HepG2 (cell line): ENCODE measurements at places on chromosomes 12 and 14. TPM values are rescaled to one million over a fixed set of nuclear protein-coding genes. Genes with fewer than 3 reads are reported as not detected.

ACSS3 gene
- total RNA-seq = 86.3 and 95.7 TPM in 2 replicates

NTF3 gene
- total RNA-seq = not detected in 2 replicates

SRRM4 gene
- total RNA-seq = not detected in 2 replicates

TSPAN8 gene
- total RNA-seq = 3.2 and 3.9 TPM in 2 replicates

VRTN gene
- not detected in 2 replicates for total RNA-seq

BCL2L2 gene
- 26.6 and 28.1 TPM in 2 replicates for total RNA-seq

GPR132 gene
- total RNA-seq = not detected in 2 replicates

CLEC12A gene
- total RNA-seq = not detected in 2 replicates

CACNA1C gene
- total RNA-seq = not detected in 2 replicates

NPFF gene
- total RNA-seq = 0.51 TPM in 1 of 2 replicates, not detected in the other

MYO1H gene
- not detected in 2 replicates for total RNA-seq

IQSEC3 gene
- not detected in 2 replicates for total RNA-seq

BDKRB1 gene
- not detected in 2 replicates for total RNA-seq

SNAPC1 gene
- total RNA-seq = 8.4 and 8.5 TPM in 2 replicates

TRPV4 gene
- total RNA-seq = 0.35 and 0.66 TPM in 2 replicates

FAM90A1 gene
- not detected in 2 replicates for total RNA-seq

ACRBP gene
- total RNA-seq = not detected in 2 replicates

RFLNA gene
- not detected in 2 replicates for total RNA-seq

ANKS1B gene
- total RNA-seq = 0.15 TPM in 1 of 2 replicates, not detected in the other

LHX5 gene
- not detected in 2 replicates for total RNA-seq

C12orf54 gene
- total RNA-seq = not detected in 2 replicates

ACSM4 gene
- not detected in 2 replicates for total RNA-seq

LMNTD1 gene
- total RNA-seq = not detected in 2 replicates

SLCO1C1 gene
- total RNA-seq = not detected in 2 replicates

CLMN gene
- total RNA-seq = 15.1 and 16.2 TPM in 2 replicates

CIROP gene
- total RNA-seq = not detected in 2 replicates

AJUBA gene
- total RNA-seq = 109 and 157 TPM in 2 replicates

C12orf56 gene
- total RNA-seq = not detected in 2 replicates

SNX6 gene
- 169 and 318 TPM in 2 replicates for total RNA-seq

MYH6 gene
- total RNA-seq = not detected in 2 replicates

PLEK2 gene
- 1.5 and 1.9 TPM in 2 replicates for total RNA-seq

NDUFA12 gene
- total RNA-seq = 173 and 223 TPM in 2 replicates

POTEM gene
- total RNA-seq = not detected in 2 replicates

CTSG gene
- total RNA-seq = not detected in 2 replicates

ACVRL1 gene
- not detected in 2 replicates for total RNA-seq

ACOT6 gene
- 0.27 TPM in 1 of 2 replicates, not detected in the other for total RNA-seq

DHRS2 gene
- 2,867 and 3,021 TPM in 2 replicates for total RNA-seq

IFNG-AS1 gene
- total RNA-seq = not detected in 2 replicates

TGM1 gene
- 1.9 and 3.2 TPM in 2 replicates for total RNA-seq

A2ML1 gene
- total RNA-seq = not detected in 2 replicates

PRPH gene
- total RNA-seq = not detected in 2 replicates

KRT77 gene
- not detected in 2 replicates for total RNA-seq

OVCH1 gene
- total RNA-seq = not detected in 2 replicates

GARIN6 gene
- not detected in 2 replicates for total RNA-seq

MFAP5 gene
- not detected in 2 replicates for total RNA-seq

MUCL1 gene
- not detected in 2 replicates for total RNA-seq
